ENCODE measurements at places on chromosomes 5 and 9.

DNA sequence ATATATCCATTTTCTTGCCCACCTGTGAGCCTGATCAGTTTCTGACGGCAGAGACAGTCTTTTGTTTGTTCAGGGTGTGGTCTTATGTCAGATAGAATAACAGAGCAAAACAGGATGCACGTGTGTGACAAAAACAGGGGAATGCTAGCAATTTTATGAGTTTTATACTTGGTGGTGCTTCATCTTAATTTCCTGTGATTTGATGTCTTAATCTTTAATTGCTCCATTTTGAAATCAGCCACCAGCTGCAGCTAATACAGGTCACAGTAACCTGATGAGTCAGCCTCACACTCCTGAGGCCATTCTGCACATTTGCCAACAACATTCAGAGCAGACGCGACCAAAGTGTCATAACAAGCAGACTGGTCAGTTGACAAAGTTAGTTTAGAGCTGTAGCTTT is 42.3 kb upstream of the JMY start:
- no peak for DNase-seq

DNA sequence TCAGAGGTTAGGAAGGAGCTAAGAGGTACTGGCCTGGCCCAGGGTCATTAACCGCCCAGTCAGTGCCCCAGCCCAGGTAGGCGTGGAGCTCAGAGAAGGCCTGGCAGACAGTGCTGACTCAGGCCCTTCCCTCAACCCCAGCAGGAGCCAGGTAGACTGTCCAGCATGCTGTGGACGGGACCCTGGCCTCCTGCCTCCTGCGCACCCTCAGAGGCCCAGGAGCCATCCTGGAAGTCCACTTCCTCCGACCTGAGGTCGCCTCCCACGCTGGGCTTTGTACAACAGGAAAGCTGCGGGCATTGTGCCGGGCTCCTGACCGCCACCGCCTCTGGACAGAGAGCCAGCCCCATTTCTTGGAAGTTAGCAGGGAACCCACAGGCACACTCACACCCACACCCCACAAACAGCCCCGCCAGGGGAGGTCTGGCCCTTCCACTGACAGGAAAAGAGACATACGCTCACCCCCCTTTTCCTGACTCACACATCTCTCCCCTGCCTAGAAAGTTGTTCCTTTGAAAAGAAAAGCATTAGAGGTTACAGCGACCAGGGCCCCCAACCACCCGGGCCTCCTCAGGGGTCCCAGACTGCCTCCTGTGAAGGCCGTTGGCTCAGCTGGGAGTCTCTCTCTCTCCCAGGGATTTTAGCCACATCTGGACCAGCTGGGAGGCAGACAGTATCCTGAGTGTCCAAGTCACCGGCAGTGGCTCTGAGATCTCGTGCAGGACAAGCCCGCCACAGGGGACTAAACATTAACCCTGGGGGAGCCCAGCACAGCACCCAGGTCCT is 7.7 kb downstream of the RALGDS start:
- DNase-seq, result no peak

DNA sequence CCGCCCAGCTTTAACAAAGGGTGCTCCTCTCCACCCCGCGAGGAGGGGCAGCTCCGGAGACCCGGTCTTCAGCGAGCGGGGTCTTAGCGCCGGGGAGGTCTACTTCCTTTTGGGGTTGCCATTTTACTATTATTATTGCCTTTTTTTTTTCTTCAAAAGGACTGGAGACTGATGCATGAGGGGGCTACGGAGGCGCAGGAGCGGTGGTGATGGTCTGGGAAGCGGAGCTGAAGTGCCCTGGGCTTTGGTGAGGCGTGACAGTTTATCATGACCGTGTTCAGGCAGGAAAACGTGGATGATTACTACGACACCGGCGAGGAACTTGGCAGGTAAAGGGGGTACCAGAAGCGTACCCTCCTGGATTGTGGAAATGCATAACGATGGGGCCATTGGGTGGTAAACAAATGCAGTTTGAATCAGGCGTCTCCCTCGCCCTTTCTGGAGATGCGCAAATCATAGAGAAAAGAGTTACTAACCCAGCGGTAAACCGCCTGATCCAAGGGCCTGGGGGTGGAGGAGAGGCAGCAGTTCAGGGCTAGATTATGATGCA is 1.2 kb downstream of the DAPK1 start:
- DNase-seq, result no peak

- DNase-seq, result peak; percentile 29
Measured at GRCh38 chr5:132389585-132390286, 20.2 kb downstream of the SLC22A5 start.

- DNase-seq, result no peak
Measured at GRCh38 chr9:13279284-13280141, at the start of gene MPDZ. Gene MPDZ, minus strand, starts transcription at chr9:13279692. Its CDS starts 29,377 bp downstream, at chr9:13250315.

GRCh38 chr9:103627731-103628130 is 466.4 kb upstream of the SMC2 start:
- DNase-seq, result no peak

GRCh38 chr5:86175224-86175623 is 442.5 kb upstream of the COX7C start:
- DNase-seq, result no peak

DNA sequence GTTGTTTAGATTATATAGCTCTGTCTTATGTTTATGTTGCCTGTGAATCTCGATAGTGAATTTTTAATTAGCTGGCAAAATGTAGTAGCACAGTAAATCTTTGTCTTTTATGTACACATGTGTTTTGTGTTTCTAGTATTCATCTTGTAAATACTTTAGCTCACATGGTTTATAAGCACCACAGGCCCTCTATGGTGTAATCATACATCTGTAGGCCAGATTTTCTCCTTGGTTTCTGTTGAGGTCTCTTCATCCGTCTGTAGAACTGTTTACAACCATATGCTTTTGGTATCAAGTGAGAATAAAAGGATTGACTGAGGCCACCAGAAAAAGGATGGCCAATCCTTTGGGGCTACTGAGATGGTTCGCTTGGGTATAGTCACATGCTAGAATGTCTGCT is 45.0 kb downstream of the PRR16 start:
- no peak for DNase-seq

DNA sequence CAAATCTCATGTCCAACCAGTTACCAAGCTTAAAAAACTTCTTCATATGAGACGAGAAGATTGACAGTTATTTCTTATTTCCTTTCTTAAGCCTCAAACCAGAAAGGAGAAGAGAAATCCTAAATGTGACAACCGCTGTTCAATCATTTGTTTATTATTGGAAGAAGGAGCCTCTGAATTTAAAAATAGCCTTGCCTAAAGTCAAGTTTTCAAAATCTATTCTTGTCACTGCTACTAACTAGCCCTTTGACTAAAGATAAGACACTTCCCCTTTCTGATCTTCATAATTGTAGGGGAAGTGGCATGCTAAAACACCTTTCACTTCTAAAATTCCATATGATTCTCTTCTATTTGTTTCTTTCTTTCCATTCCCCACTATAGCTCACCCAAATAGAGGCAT is 106.2 kb upstream of the EMB start:
- no peak for DNase-seq

DNA sequence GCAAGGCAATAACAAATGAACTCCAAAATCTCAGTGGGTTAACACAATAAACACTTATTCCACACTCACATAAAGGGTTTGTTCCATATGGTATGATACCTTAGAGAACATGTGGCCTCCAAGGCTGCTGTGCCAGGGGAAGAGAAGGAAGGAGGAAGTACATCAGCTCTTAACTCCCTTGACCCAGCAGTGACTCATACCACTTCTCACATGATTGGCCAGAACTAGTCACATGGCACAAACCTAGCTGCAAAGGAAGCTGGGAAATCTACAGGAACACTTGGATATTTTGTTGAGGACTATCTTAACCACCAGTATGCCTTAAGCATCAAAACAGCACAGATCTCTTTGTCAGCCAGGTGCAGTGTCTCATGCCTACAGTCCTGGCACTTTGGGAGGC is 99.3 kb downstream of the SLIT3 start:
- no peak for DNase-seq

DNA sequence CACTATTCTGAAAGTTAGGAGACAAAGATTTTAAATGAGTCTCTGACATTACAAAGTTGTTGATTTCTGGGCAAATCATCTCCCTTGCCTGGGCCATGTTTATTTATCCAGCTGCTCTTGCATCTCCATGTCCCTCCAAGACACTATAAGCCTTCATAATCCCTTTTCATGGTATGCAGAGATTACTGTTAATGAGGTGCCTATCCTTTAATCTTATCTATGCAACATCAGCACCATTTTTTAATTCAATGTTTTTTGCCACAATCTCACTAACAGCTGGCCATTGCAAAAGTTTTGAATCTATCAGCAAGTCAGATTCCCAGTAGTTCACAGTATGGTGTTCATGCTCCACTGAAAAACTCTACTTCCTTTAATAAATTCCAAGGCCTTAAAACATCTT is 108.5 kb upstream of the PTPRD start:
- no peak for DNase-seq

DNA sequence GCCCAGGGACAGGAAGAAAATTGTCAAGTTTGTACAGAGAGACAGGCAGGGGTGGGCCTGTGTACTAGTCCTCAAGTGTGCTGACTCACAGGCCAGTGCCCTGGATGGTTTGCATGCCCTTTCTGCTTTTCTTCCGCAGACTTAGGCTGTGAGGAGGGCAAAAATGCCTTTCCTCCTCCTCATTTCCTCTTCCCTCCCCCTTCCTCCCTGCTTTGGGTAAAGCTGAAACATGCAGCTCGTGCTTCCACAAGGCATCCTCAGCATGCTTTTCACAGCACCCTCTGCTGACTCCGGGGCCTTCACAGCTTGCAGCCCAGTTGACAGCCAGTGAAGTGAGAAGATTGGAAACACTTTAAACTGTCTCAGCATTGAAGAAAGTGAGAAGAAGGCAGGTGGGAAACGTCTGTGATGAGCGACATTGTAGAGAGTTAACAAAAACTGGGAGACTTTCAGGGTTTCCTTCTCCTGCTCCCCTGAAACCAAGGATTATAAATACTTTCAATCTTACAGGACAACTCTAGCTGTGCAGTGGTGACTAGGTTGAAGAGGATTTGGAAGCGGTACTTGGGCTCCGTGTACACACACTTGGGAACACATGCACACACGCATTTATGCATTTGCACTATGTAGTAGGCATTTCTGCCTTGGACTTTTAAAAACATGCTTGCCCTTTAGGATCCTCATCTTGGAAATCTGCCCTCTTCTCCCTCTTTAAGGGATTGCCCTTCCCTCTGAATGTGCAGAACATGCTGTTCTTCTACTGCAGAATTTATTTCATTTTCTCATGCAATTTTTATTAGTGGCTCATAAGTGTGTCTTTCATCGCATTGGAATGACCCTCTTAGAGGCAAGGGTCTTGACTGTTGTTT is 138.8 kb downstream of the GRIA1 start:
- no peak for DNase-seq

GRCh38 chr9:126276056-126276728 is 50.4 kb upstream of the MVB12B start:
- no peak for DNase-seq

DNA sequence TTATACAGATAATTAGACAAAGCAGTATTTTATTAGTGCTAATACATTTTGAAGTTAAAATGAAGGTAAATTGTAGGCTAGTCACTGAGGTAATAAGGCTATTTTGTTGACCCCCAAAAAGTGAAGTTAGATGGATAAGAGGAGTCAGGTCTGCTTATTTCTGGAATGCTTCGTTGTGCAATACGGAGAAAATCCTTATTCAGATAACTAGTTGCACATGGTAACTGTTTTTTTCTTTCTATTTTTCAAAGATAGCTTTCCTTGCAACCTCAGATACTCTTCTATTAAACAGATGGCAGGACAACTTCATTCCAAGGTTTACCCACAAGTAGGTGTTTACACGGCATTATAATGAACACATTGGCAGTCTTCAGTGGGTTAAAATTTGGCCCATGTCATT is 101.1 kb downstream of the TMEM174 start:
- DNase-seq, result no peak

DNA sequence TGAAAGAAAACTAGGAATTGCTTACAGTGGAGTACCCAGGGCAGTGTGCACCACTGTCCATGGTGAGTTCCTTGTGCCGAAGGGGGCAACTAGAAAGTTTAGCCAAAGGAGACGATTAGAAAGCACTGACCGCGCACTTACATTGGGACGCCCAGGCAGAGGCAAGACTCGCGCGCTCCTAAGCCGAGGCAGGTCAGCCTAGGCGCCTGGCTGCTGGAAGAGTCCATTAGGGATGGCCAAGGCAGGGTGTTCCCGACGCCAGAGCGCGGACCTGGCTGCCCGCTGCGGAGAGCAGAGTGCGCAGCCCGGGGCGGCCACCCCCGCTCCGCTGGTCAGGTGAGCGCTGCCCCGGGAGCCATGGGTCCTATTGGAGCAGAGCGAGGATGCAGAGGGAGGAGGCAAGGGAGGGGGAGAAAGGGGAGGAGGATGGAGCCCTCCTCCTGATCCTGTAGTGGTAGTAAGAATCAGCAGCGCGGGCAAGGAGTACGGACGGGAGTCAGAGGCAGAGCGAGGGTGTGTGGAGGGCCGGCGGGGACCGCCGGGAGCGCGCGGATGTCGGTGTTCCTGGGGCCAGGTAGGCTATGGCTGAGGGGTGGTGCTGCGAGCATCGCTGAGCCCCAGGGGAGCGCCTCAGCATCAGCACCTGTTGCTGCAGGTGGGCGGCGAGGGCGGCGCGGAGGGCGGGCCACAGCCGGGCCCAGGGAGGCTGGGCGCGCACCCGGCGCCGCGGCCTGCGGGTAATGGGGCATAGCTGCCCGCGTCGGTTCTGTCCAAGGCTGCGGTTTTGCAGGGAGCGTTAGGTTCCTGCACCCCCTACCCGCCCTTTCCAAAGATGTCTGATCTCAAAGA is at the start of gene ADGRV1:
ADGRV1 (plus strand) TSS at position 454 of the 849 bp plus-strand sequence; CDS start at position 553, 99 bp downstream.
- DNase-seq, result peak; percentile 3

DNA sequence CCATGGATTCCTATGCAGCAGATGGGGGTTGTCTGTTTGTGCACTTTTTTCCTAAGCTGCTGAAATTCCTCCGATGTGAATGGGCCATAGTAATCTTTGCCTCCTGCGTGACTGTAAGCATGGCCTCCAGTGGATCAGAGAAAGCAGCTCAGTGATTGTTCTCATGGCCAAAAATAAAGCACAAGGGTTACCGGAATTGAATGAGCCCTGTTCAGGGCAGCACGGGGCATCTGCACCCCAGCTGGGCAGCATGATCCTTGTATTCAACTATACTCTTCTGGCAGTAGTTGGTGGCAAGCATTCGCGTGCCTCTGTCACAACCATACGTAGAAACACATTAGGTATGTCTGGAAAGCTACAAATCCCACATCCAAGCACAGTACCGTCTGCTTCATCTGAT is 193.9 kb downstream of the RORB start:
- no peak for DNase-seq

DNA sequence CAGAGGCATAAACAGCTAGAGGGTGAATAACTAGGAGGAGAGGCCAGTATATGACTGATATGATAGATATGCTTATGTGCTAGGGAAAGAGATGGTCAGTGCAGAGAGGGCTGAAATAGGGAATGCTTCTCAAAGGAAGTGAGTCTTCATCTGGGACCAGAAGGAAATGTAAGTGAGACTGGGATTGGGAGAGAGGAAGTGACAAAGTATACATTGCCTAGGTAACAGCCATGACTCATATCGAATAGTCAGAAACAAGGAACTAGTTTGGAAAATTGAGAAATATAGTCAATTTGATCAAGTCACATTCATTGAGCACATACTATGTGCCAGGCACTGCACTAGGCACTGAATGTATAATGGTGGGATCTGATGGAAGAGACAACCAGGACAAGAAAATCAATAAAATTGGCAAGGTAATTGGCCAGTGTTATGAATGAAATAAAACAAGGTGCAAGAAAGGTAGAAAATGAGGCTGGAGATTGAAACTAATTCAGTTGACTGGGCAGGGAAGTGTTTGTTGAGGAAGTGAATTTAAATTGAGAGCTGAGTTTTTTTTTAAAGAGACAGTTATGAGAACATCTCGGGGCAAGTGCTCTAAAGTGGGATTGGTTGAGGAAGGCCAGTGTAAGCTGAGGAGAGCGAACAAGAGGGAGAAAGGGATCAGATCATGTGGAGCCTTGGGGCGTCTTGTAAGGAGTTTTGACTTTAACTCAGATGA is 4.3 kb downstream of the ERAP2 start:
- no peak for DNase-seq

- no peak for DNase-seq
Measured at GRCh38 chr5:72487177-72487576, 20.0 kb downstream of the ZNF366 start.
